C1 segment of cervical spinal cord (tissue), 14 donors: ENCODE measurements at places on chromosomes 2 and 18.

DNA sequence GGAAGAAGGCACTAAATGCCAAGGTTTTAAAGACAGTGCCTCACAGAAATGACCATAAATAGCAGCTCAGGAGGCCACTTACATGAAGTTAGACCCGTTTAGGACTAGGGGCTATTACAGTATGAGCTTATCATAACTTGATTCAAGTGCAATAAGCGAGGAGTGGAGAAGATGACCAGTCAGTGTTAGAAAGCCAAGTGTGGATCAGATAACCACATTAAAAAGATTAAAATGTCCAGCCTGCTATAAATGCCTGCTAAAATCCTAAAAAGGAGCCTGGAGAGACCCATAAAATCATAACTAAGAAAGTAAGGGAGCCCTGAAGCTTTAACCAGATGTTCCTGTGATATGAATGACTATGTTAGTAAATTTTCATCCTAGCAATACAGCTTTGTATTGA, 117.5 kb upstream of the ZNF521 start:
- no peak for DNase-seq

GRCh38 chr2:515441-516127, 161.6 kb downstream of the TMEM18 start:
- no peak for DNase-seq

DNA sequence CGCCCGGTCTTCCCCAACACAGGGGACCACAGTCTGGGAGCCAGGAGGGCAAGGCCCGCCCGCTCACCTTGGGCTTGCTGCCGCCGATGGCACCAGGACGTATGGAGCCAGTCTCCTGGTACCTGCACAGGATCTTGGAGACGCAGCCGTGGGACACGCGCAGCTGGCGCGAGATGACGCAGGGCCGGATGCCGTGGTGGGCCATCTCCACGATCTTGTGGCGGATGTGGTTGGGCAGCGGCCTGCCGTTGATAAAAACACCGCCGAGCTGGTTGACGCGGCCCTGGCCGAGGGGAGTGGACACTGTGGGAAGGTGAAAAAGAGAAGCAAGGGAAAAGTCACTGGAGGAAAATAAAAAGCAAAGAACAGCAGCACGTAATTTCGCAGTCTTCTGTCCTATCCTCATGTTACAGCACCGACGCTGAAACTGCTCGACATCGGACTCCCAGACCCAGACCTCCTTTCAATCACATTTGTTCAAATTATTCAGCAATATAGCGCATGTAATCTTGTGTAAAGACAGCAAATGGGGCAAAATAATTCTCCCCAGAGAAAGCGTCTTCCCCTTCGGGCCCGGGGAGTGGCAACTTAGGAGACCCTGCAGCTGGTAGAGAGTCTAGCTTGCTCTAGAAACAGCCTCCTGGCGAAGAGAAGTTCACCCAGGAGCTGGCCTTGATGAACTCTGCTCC, 1.7 kb downstream of the PAX3 start:
- DNase-seq: no peak

- no peak for DNase-seq
Measured at GRCh38 chr2:16155366-16155765, 215.0 kb downstream of the MYCN start.

DNA sequence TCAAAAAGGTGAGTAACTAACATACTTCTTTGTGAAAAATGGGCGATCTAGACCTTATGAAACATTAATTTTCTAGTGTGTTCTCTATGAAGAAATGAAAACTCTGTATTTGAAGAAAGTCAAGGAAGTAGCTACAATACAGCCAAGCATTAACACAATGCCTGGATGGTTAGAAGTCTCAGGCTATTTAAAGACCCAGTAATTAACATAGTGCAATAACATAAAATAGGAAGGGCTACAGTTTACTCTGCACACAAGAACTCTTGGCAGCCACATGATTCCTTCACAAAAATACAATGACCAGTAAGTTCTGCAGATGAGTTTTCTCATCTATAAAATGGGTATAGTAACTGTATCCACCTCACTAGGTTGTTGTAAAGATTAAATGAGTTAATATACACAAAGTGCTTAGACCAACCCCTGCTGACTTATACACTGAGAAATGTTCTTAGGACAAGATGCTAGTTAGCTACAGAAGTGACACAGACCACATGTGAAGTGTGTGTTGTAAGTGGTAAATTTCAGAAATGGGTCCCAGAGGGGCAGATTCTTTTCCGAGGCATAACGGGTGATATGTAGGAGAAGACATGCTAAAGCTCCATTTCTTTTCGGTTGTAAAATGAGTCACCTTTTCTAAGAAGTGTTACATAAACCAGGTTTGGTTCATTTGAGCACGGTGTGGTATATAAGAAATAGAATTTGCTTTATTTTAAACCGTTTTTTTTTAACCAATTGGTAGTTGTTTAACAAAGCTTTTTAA, 61.8 kb downstream of the CXCR4 start:
- no peak for DNase-seq

- DNase-seq: no peak
Measured at GRCh38 chr2:101560780-101561315, 85.9 kb upstream of the RFX8 start.
